ENCODE measurements at places on chromosomes 1 and 21.

- no peak for DNase-seq
These were observed 711 bp upstream of the TESK2 start for GRCh38 chr1:45491487-45492260.

GRCh38 chr1:166121010-166121409 is 45.8 kb downstream of the FAM78B start:
- DNase-seq = no peak

DNA sequence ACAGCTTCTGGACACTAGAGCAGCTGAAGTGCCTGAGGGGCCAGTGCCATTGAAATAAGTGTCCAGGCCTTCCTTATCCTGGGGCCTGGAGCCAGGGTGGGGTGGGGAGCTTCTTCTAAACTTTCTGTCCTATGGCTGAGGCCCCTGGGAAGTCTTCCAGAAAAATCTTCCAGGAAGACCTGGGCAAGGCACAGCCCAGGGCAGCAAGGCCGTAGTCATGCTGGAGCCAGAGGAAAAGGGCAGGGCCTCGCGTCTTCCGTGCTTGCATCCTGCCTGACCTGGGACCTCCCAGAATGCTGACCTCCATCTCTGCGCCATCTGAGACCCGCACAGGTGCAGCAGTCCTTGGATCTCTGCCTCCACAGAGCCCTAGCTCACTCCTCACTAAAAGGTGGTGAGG is 96.7 kb upstream of the SLC44A3 start:
- no peak for DNase-seq

GRCh38 chr21:21200939-21201615 is 202.9 kb downstream of the NCAM2 start:
- DNase-seq = peak; percentile 7

- DNase-seq = no peak
These were observed 7.8 kb upstream of the TMEM222 start for GRCh38 chr1:27314169-27314568.

DNA sequence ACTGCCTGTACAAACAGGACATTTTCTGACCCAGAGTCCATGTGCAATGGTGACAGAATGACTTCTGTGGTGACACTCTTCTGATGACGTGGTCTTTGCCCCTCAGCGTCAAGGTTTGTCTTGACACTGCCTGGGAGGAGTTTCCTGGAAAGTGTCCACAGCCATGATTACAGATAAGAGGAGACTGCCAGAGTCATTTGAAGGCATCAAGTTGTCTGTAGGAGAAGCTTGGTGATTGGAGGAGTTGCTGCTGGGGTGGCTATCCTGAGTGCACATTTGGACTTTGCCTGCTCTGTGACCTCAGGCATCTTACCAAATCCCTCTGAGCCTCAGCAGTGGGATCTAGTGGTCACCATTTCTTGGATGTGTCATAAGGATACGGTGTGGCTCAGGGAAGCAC is 17.7 kb downstream of the TCHHL1 start:
- DNase-seq = no peak

DNA sequence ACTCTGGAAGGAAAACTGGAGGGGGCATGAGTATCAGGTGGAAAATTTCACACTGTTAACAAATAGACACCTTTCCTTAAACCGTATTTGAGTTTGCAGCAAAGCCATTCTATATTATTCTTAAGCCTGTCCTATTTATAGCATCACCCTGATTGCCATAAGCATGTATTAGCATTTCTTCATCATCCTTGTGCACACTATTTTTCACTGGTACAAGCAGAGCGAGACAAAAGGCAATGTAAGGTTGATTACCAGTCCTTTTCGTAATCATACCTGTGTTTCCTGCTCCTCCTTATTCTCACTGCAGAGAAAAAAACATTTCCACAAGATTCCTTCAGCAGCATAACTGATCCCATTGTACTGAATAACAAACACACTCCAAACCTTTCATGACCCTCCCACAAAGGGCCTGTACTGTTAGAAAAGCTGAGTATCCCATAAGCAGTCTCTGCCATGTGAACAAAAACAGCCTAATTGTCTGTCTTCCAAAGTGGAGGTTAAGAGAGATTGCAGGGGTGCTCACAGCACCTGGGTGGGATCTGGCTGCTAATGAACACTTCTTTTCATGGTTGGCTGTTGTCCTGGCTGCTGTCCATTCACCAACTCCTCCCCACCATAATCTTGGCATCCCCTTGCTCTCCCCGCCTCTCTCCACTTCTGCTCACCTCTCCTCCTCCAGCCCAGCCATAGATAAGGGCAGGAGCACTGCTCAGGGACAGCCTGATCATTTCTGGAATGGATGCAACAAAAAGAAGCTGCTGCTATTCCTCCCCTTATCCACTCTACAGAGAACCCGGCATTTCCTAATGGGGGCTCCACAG is 30.4 kb downstream of the VTCN1 start:
- DNase-seq = no peak

DNA sequence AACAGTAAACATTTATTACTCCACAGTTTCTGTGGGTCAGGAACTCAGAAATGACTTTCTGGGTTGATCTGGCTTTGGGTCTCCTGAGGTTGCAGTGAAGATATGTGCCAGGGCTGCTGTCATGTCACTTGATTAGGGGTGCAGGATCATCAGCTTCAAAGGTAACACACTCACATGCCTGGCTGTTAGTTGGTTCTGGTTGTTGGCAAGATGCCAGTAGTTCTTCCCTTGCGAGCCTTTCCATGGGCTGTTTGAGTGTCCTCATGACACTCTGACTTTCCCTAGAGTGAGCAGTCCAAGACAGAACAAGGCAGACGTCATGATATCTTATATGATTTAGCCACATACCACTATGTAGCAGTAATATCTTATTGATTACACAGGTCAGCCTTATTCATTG is 1.8 kb downstream of the SWT1 start:
- DNase-seq = no peak

DNA sequence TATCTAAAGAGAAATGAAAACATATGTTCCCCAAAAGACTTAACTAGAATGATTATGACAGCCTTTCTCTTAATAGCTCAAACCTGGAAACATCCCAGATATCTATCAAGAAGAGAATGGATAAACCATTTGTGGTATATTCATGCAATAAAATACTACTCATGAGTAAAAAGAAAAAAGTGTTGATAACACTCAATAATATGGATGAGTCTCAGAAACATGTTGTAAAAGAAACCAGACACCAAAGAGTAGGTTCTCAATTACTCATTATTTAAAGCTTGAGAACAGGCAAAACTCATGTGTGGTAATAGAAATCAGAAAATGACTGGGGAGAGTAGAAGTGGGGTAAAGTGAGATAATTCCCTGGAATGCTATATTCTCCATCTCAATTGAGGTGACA is 154.1 kb downstream of the PHTF1 start:
- peak; percentile 18 for DNase-seq

GRCh38 chr1:5892329-5892728 is 99.9 kb downstream of the NPHP4 start:
- DNase-seq = no peak

GRCh38 chr1:183732236-183732880 is 72.6 kb upstream of the RGL1 start:
- no peak for DNase-seq

DNA sequence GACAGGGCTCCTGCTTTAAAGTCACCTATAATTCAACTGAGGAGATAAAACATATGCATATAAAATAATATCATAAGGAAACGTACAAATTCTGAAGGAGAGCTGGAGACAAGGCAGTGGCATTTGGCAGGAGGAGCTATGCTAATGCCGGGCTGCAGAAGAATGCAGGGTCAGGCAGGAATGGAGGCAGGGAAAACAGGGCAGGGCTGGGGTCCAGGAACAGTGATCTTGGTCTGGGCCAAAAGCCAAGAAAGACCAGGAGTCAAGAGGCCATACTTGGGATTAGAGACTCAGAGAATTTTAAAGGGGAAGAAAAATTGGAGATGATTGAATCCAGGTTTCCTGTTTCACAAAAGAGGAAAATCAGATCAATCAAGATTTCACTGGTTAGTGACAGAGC is 20.0 kb upstream of the BRDT start:
- no peak for DNase-seq

Measured in GM04504 (cell line).